ENCODE measurements at places on chromosomes 6 and 20. TPM values are rescaled to one million over a fixed set of nuclear protein-coding genes. Genes with fewer than 3 reads are reported as not detected.

Gene TRAM2
- total RNA-seq = 1.7 TPM

Gene CDK19
- 29.4 TPM for total RNA-seq

Gene PNPLA1
- not detected for total RNA-seq

Gene TCP11
- not detected for total RNA-seq

Gene C20orf141
- not detected for total RNA-seq

Gene DLL1
- total RNA-seq = 0.37 TPM

Gene PEX3
- total RNA-seq = 17.9 TPM

DNA sequence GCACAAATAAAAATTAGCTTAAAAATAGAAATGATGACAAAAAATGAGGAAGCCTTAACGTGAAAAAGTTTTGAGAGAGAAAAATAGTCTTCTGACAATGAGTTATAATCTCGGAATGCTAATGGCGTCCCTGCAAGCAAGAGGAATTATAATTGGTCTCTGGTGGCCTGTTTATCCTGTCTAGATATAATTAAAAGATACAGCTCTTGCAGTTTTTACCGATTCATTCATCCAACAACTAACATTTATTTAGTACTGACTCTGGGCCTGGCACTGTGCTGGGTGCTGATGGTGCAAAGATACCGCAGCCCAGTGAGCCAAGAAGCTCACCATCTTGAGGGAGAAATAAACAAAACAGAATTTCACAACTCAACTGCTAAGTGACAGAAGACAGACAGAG is 31.6 kb upstream of the ANKRD60 start:
- H3K4me1 ChIP-seq = no peaks in the 10 kb centered on the region
- H3K27ac ChIP-seq = no peak overlapping the region
- H3K27me3 ChIP-seq = no peaks in the 10 kb centered on the region
- no peak overlapping the region for H3K4me3 ChIP-seq
- H3K36me3 ChIP-seq = peaks cover 14% of the 10 kb centered on the region

- H3K27ac ChIP-seq = no peak overlapping the region
- DNase-seq = no peak
- no peak overlapping the region for H3K4me3 ChIP-seq
Measured at GRCh38 chr6:150204705-150205472, 62.0 kb downstream of the PPP1R14C start.

GRCh38 chr6:149094934-149095351 is 222.6 kb upstream of the TAB2 start:
- H3K36me3 ChIP-seq = peaks cover 44% of the 10 kb centered on the region
- peaks cover 75% of the 10 kb centered on the region for H3K4me1 ChIP-seq
- H3K27me3 ChIP-seq = no peaks in the 10 kb centered on the region
- H3K4me3 ChIP-seq = peak overlapping the region; percentile 55
- peak; percentile 64 for DNase-seq

GRCh38 chr6:45044086-45044485 is 284.0 kb upstream of the RUNX2 start:
- no peak overlapping the region for H3K27ac ChIP-seq
- DNase-seq = no peak
- no peak overlapping the region for H3K4me3 ChIP-seq
- H3K4me1 ChIP-seq = peaks cover 10% of the 10 kb centered on the region

- peaks cover 57% of the 10 kb centered on the region for H3K27me3 ChIP-seq
- no peaks in the 10 kb centered on the region for H3K4me1 ChIP-seq
- no peak for DNase-seq
- H3K36me3 ChIP-seq = no peaks in the 10 kb centered on the region
- H3K27ac ChIP-seq = no peak overlapping the region
Measured at GRCh38 chr20:63253065-63253437, 1.2 kb downstream of the NKAIN4 start.

- H3K36me3 ChIP-seq = peaks cover 14% of the 10 kb centered on the region
- H3K27ac ChIP-seq = no peak overlapping the region
- no peaks in the 10 kb centered on the region for H3K27me3 ChIP-seq
- H3K4me1 ChIP-seq = peaks cover 93% of the 10 kb centered on the region
- H3K4me3 ChIP-seq = no peak overlapping the region
- DNase-seq = no peak
Measured at GRCh38 chr20:38878866-38879265, 47.4 kb upstream of the FAM83D start.

GRCh38 chr6:42177514-42178364 is 4.6 kb downstream of the GUCA1A start:
- H3K27me3 ChIP-seq = peaks cover 3% of the 10 kb centered on the region
- no peaks in the 10 kb centered on the region for H3K36me3 ChIP-seq
- DNase-seq = no peak
- H3K4me3 ChIP-seq = no peak overlapping the region

GRCh38 chr6:20319520-20320357 is 81.9 kb upstream of the E2F3 start:
- peaks cover 13% of the 10 kb centered on the region for H3K36me3 ChIP-seq
- peak; percentile 93 for DNase-seq
- peak overlapping the region; percentile 86 for H3K4me3 ChIP-seq

DNA sequence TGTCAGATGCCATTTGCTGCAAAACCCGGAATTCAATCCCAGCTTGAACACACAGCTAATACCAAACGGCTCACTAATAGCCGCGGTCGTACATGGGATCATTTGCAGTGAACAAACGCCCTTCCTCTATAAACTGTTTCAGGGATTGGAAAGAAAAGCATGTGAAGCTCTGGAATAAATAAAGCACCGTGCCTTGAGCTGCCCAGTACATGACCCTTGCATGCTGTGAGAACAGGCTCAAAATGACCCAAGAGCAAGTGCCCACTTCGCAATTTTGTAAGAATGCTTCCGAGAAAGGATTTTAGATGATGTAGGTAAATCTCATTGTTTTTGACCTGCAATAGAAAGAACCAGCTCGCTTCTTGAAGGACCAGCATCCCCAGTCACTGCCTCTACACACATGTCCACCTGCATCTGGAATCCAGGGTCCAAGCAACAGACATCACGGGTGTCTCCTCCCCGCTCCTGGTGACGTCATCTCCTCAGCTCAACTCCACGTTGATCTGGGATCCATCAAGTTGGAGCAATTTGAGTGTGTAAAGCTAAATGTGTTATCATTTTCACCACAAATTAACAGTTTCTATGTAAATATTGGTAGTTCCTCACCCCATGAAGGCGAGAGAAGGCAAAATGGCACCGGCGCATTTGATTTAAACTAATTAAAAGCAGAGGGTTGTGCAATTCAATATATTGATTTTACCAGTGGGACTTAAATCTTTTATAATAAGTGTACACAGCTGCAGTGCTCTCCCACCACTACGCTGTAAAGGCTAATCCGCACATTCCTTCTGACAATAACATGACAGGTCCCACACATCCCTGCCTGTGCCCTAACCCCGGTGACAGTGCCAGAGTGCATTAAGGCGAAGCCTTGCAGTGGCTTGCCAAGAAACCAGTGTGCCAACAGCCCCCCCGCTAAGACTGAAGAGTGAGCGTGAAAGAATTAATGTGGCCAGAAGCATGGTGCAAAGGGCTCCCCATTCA is 6.2 kb downstream of the BMP7 start:
- peaks cover 80% of the 10 kb centered on the region for H3K27me3 ChIP-seq
- no peaks in the 10 kb centered on the region for H3K4me1 ChIP-seq
- no peak overlapping the region for H3K27ac ChIP-seq

GRCh38 chr20:37669773-37670236 is 24.0 kb upstream of the CTNNBL1 start:
- H3K36me3 ChIP-seq = no peaks in the 10 kb centered on the region
- peaks cover 8% of the 10 kb centered on the region for H3K4me1 ChIP-seq
- H3K27ac ChIP-seq = no peak overlapping the region
- no peak for DNase-seq

DNA sequence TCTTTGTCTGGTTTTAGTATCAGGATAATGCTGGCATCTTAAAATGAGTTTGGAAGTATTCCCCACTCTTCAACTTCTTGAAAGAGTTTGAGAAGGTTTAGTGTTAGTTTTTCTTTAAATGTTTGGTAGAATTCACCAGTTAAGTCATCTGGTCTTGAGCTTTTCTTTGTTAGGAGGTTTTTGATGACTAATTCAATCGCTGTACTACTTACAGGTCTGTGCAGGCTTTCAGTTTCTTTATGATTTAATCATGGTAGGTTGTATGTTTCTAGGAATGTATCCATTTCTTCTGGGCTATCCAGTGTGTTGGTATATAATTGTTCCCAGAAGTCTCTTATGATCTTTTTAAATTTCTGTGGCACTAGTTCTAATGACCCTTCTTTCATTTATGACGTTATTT is 215.5 kb downstream of the LRFN2 start:
- peak overlapping the region; percentile 69 for H3K27ac ChIP-seq
- no peak for DNase-seq
- H3K4me3 ChIP-seq = no peak overlapping the region
- peaks cover 29% of the 10 kb centered on the region for H3K36me3 ChIP-seq

- H3K4me3 ChIP-seq = no peak overlapping the region
- H3K27ac ChIP-seq = no peak overlapping the region
- peak; percentile 73 for DNase-seq
- H3K4me1 ChIP-seq = no peaks in the 10 kb centered on the region
- peaks cover 6% of the 10 kb centered on the region for H3K27me3 ChIP-seq
Measured at GRCh38 chr20:62822788-62823651, 6.2 kb downstream of the COL9A3 start.

- no peak overlapping the region for H3K4me3 ChIP-seq
- no peak for DNase-seq
Measured at GRCh38 chr20:61664556-61665320, 400.9 kb downstream of the TAF4 start.

GRCh38 chr6:89145091-89145955 is 532 bp upstream of the PM20D2 start:
- H3K27me3 ChIP-seq = peaks cover 10% of the 10 kb centered on the region
- peak overlapping the region; percentile 97 for H3K27ac ChIP-seq
- peaks cover 37% of the 10 kb centered on the region for H3K4me1 ChIP-seq

- H3K4me3 ChIP-seq = no peak overlapping the region
- no peaks in the 10 kb centered on the region for H3K36me3 ChIP-seq
- H3K4me1 ChIP-seq = no peaks in the 10 kb centered on the region
- H3K27ac ChIP-seq = no peak overlapping the region
Measured at GRCh38 chr6:7532821-7533220, 8.7 kb upstream of the DSP start.

DNA sequence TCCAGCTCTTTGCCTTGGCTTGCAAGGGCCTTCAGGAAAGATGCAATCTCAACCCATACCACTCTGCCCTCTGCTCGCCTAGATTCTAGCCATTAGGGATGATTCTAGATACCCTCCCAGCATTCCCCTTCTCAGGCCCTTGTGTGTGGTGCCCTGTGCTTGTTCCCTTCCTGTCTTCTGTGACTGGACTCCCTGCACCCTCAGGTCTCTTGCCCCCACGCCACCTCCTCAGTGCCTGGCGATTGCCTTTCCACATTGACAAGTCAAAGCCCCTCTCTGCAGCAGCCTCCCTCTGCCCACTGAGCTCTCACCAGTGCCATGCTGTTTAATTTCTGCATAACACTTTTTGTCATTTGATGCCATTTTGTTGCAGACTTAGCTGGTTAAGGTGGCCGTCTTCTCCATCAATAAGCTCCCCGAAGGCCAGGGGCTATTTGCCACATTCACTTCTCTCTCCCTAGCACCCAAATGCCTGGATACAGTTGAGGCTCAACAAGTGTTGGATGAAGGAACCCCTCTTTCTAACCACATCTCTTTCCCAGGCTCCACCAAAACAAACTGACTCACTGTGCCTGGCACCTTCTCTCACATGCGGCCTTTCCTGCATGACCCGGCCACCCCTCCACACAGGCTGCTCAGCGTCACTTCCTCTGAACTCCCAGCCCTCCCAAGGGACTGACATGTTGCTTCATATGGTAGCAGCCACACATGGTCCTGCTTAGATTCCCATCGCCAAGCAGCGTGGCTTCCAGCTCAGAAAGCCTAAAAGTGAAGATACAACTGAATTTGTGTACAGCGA is 4.6 kb upstream of the TXNDC5 start:
- peaks cover 3% of the 10 kb centered on the region for H3K4me1 ChIP-seq
- H3K4me3 ChIP-seq = no peak overlapping the region
- no peaks in the 10 kb centered on the region for H3K36me3 ChIP-seq
- H3K27ac ChIP-seq = no peak overlapping the region
- peak; percentile 37 for DNase-seq

DNA sequence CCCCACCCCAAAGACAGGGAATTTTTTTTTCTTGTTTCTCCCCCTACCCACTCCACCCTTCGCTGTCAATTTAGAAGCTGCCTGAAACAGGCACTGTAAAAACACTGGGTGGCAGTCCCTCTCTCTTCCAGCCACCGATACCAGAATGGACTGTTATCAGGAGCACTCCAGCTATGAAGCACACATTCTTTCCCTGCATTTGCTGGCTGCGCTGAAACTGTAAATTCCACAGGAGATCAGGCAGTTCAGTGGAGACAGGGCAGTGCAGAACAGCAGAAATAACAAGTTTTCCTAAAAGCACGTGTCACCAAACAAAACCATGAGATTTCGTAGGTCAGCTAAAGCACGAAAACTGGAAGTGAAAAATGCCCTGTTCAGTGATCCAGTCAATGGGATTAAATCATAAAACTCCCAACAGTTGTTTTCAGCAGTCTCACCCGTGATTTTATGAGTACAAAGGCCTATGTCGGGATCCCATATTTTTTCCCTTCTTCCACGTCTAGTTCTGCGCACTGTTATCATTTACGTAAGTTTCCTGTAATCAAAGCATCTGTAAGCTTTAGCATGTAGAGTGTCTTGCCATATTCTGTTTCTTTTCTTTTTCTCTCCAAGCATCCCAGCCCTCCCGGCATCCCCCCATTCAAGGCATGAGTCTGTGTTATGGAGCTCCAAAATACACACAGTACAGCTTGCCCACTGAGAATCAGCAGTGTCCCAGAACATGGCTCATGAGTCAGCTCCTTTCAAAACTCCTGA is 359.9 kb upstream of the EPHA7 start:
- no peak overlapping the region for H3K27ac ChIP-seq
- no peak for DNase-seq
- H3K4me1 ChIP-seq = no peaks in the 10 kb centered on the region
- no peaks in the 10 kb centered on the region for H3K36me3 ChIP-seq
- no peak overlapping the region for H3K4me3 ChIP-seq
- H3K27me3 ChIP-seq = no peaks in the 10 kb centered on the region

- H3K36me3 ChIP-seq = no peaks in the 10 kb centered on the region
- H3K4me1 ChIP-seq = no peaks in the 10 kb centered on the region
- H3K27me3 ChIP-seq = peaks cover 28% of the 10 kb centered on the region
- no peak overlapping the region for H3K27ac ChIP-seq
Measured at GRCh38 chr6:7707787-7708186, 18.1 kb upstream of the BMP6 start.

DNA sequence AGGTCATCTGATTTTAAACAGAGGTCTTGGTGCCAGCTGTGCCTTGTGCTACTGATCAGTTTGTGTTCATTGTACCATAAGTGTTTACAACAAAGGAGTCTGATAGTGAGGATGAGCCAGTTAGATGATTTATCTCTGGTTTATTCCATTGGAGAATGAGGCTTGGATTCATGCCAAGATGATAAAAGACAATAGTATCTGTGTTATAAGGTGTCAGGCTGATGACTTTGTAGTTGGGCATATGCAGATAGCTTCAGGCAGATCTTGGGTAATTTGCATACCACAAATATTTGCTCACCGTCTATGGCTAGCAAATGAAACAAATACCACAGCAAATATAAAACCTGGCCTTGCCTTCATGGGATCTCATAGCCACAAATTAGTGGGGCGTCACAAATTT is 43.3 kb upstream of the PHACTR2 start:
- no peaks in the 10 kb centered on the region for H3K27me3 ChIP-seq
- H3K36me3 ChIP-seq = peaks cover 3% of the 10 kb centered on the region
- no peak overlapping the region for H3K27ac ChIP-seq
- no peak for DNase-seq
- peaks cover 1% of the 10 kb centered on the region for H3K4me1 ChIP-seq

All from activated CD8-positive, alpha-beta memory T cell treated with anti-CD3 and anti-CD28 coated beads, Interleukin-2, amount 10 ng/mL, durations not matched to agents 7 days and 5 days (primary cell).